ENCODE measurements at places on chromosomes 6 and 20.

- DNase-seq, result no peak
These were observed 13.4 kb downstream of the DCBLD1 start for GRCh38 chr6:117495869-117496268.

DNA sequence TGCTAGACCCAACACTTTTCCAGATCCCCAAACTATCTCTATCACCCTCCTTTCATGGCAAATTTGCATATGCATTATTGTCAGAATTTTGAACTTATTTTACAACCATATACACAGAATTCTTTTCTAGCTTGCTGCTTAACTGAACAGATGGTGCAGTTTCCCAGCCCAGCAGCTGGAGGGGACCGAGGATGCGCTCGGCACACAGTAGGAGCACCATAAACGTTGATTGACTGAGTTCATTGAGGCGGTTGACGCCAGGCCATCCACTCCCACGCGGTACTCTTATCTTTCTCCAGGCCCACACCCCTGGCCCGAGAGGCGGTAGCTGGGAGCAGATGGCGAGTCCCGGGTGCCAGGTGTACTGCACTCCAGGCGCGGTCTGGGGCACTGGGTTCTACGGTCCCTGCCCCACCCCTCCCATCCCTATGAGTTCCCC, 6.8 kb upstream of the SOX4 start:
- DNase-seq, result no peak

DNA sequence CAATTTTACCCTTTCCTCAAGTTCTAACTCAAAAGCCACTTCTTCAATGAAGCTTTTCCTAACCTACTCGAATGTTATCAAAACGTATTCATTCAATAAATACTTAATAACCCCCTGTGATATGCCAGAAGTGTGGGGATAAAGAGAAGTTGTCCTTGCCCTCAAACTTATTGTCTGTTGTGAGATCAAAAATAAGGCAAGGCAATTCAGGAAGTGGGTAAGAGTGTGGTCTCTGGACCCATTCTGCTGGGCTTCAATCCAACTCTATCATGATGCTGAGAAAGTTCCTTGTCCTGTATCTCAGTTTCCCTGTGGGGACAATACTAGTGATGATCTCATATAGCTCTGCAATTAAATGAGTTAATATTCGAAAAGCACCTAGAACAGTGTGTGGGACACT, 92.8 kb downstream of the PRDM1 start:
- no peak for DNase-seq

DNA sequence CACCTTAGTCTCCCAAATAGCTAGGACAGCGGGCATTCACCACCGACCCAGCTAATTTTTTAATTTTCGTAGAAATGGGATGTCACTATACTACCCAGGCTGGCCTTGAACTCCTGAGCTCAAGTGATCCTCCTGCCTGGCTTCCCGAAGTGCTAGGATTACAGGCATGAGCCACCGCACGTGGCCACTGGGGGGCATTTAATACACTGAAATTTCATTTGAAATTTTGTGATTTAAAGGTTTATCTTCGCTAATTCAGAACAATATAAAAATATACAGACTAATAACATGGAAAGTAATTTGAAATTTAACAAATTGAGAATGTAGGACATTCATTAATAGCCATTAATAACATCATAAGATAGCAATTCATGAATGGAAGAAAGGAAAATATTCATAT, 20.5 kb upstream of the TBC1D32 start:
- no peak for DNase-seq

- no peak for DNase-seq
These were observed 24.2 kb upstream of the MYMX start for GRCh38 chr6:44192428-44193041.

- DNase-seq, result no peak
These were observed 32.0 kb downstream of the ERMARD start for GRCh38 chr6:169783401-169783800.

DNA sequence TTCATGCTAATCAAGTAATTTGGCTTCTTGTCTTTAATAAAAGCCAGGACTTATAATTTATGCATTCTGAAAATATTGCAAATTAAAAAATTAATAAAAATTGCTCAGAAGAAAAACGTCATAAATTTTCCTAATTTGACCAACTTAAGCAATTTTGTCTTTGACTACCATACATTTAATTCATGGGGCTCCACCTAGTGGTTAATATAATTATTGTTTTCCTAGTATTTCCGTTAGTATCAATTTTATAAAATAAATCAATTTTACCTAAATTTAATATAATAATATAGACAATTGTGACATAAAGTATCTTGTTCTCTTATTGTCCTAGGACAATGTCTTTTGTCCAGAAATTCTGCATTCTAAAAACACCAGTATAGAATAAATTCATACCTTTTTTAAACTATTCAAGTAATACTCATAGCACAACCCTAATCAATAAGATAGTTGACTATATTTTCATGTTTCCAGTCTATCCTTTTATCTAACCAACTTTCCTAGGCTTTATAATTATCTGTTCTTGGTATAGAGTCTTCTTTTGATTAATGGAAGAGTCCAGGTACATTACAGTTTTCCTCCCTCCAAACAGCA, 319.9 kb downstream of the TRDN start:
- no peak for DNase-seq

DNA sequence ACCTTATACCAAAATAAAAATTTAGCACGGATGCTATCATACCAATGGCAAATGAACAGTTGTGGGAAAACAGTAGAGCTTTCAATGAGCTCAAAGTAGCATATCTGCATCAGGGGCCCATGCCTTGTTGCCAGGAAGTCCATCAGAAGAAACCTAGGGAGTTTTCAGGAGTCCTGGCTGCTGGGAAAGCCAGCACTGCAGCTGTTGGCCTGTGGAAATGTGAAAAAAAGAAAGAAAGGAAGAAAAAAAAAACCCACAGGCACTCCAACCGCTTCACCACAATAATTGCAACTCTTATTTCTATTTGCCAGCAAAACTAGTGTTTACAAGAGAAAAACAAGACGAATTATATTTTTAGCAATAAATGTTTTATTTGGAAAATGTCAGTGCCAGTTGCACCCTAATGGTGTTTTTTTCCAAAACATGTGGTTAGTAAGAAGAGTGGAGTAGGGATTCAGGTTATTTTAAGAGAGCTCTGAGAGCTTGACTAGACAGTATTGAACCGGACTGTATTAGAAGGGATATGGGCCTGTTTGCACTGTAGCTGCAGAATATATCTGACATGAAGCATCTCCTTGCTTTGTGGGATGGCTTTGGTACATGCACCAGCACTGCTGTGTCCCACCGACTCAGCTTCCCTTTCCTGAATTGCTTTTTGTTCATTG, 137.3 kb downstream of the CCDC170 start:
- no peak for DNase-seq

- DNase-seq, result no peak
These were observed 257.7 kb upstream of the CDYL start for GRCh38 chr6:4518506-4518905.

DNA sequence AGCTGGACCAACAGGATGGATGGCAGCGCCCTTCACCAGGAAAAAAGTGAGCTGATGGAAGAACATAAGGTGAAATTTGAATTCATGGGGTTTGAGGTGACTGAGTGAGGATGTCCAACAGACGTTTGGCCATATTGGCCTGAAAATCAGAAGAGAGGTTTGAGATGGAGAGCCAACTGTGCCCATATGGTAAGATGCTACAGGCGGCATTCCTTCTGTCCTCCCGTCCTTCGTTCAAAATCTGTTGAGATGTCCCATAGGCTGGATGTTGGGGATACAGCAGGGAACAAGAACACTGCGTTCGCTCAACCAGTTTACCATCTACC, 468 bp upstream of the CMTR1 start:
- DNase-seq, result no peak

- peak; percentile 5 for DNase-seq
These were observed 69.8 kb downstream of the MYB start for GRCh38 chr6:135250751-135251497.

- no peak for DNase-seq
These were observed 21.6 kb downstream of the MOCS3 start for GRCh38 chr20:50980071-50980681.

DNA sequence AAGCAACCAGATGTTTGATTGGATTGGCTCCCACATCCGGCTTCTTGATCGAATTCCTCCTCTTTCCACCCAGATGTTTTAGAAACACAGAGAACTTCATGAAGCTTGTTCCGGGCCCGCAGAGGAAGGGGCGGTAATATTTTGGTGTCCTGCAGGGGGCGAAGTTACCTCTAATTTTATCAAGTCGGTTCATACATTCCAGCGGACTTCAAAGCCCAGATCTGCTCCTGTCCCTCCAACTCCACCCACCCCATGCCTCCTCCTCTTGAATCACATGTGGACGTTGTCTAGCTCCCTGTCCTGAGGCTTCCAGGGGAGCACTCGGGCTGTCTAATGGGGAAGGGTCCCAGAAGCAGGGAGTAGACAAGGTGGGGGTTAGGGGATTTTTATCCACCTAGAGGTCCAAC, 2.9 kb upstream of the BMP6 start:
- DNase-seq, result peak; percentile 71

DNA sequence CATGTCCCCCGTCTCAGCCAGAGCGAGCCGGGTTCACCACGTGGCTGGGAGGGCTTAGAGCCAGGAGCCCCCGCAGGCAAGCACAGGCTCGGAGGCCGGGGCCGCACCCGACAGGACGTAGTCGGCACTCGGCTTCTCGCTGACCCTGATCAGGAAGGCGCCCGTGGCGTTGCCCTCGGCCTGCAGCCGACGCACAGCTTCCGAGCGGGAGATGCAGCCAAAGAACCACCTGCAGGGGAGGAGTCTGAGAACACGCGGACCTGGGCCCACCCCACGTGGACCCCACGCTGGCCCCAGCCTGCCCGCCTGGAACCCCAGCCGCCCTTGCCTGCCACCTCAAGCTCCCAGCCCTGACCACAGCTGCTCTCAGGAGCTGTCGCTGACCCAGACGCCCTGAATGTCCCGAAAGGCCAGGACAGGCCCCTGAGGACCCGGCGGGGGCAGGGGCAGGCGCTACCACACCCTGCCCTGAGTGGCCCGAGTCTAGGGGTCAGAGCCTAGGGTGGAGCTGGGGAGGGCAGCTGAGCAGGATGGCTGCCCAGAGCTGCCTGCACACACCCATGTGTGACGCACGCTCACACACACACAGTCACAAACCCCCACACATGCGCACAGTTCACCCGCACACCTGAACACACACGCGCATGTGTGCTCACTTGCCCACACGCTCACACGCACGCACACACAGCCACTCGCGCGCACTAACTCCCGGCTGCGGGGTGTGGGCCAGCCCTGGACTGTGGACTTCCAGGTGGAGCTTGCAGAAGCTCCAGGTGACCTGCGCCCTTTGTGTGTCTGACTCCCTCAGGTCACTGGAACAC, 2.1 kb downstream of the PTK6 start:
- DNase-seq, result no peak

- DNase-seq, result no peak
These were observed 107.9 kb downstream of the GPX5 start for GRCh38 chr6:28633445-28634215.

GRCh38 chr6:44157152-44157521, 1.5 kb upstream of the CAPN11 start:
- no peak for DNase-seq

DNA sequence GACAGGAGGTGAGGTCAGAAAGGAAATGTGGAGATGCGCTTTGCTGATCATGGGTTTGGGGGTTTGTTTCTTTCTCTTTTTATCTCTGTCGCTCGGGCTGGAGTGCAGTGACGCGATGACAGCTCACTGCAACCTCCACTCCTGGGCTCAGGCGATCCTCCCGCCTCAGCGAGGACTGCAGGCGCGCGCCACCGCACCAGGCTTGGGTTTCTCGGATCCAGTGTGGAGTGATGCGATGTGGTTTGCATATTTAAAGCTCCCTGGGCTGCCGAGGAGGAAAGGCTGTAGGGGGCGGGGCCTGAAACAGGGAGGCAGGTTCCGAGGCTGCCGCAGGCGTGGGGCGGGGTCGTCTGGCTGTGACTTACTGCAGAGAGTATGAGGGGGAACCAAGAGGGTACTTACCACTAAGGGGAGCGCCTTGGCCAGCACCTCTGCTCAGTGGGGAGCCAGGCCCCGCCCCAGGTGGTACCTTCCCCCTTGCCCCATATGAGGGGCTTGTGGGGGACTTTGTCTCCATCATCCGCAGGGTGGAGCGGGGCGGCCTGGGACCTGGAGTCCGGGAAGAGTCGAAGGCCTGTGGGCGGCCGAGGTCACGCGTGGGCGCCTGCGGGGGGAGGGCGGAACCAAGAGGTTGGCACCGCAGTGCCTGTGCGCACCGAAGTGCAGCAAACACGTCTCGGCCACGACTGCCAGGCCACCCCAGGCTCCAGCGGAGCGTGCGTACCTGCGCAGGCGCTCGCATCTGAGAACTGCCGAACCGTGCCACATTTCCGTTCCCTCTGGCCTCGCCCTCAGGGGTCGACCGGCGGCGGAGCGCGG, 12.7 kb upstream of the BAK1 start:
- DNase-seq, result no peak

GRCh38 chr20:2397595-2398145, 17.0 kb downstream of the TGM6 start:
- DNase-seq, result no peak

GRCh38 chr6:45226081-45226480, 102.0 kb upstream of the RUNX2 start:
- DNase-seq, result no peak

GRCh38 chr20:32621071-32621890, 36.1 kb upstream of the NOL4L start:
- no peak for DNase-seq

DNA sequence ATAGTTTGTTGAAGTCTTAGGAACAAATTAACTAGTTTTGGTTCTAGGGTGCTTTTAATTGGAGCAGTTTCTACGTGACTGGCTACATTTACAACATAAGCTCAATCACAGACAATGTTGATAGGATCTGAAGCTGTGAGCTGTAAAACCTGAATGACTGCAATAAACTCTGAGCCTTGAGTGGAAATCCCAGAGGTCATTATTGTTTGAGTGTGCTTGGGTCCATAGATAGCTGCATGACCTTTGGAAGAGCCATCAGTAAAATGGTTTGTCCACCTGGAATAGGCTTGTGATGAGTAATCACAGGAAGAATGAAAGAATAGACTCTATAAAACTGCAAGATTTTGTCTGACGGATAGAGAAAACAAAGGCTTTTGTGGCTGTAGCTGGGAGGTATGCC, 26.7 kb downstream of the HLA-DRB1 start:
- DNase-seq, result no peak

DNA sequence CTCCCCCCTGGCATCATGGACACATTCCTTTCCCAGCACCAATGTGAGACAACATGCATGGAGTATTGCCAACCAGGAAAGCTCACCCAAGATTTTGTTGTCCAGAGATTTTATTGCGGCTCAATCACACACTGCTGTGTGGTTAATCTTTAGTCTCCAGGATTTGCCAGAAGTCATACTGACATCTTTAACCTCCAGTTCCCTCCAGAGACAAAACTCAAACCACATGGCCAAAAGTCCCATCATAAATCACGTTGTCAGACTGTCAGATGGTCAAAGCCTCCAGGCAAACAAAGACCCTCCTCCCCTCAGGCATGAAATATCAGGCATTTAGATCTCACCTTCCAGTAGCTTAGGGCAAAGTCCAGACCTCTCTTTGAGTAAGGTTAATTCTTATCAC, 97.3 kb upstream of the OPRM1 start:
- no peak for DNase-seq

GRCh38 chr6:119297049-119297448, 52.5 kb downstream of the MAN1A1 start:
- no peak for DNase-seq

- DNase-seq, result no peak
These were observed 658.9 kb upstream of the NOX3 start for GRCh38 chr6:156114541-156114940.

Measured in COR-L47 (cell line).